NCI-H1436 (cell line): ENCODE measurements at places on chromosomes 3 and 15.

GRCh38 chr3:150656316-150656715 lies 47.4 kb downstream of the ERICH6 start:
- DNase-seq = no peak

GRCh38 chr3:46660543-46661523 lies 32.6 kb downstream of the ALS2CL start:
- DNase-seq = no peak

GRCh38 chr3:109685084-109686079 lies 348.0 kb upstream of the DPPA4 start:
- no peak for DNase-seq

DNA sequence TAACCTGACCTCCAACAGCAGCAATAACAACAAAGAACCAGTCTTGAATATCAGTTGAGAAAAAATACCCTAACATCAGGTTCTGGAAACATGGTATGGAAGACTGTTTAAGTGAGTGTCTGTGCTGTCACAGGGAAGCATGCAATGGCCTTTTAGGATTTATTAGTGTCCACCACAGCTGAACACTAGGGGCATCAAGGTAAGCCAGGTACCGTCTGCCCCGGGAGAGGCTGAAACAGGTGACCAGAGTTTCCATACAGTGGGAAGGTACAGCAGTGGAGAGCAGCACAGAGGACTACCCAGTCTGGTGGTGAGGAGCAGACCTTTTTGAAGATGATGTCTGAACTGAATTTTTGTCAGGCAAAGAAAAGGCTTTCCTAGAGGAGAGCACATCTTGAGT lies 18.4 kb downstream of the ZDHHC23 start:
- no peak for DNase-seq

GRCh38 chr15:97875513-97876280 lies 84.8 kb upstream of the ARRDC4 start:
- DNase-seq = peak; percentile 15

- DNase-seq = no peak
Measured at GRCh38 chr3:44963571-44964325, 12.2 kb downstream of the ZDHHC3 start.

DNA sequence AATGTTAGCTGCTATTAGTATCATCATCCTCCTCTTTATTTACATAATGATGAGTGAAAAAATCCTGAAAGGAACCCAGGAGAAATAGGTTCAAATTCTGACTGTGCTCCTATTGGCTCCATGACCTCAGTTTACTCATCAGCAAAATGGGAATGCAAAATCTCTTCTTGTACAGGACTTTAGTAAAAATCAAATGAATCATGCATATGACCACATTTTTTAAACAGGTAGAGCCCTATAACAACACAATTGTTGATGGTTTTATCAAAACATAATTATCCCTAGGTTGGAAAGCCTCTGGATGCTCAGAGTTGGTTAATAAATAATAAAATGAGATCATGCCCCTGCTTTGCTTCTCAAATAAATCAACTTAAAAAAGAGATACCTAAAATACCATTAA lies 16.0 kb upstream of the NR2F2 start:
- no peak for DNase-seq

DNA sequence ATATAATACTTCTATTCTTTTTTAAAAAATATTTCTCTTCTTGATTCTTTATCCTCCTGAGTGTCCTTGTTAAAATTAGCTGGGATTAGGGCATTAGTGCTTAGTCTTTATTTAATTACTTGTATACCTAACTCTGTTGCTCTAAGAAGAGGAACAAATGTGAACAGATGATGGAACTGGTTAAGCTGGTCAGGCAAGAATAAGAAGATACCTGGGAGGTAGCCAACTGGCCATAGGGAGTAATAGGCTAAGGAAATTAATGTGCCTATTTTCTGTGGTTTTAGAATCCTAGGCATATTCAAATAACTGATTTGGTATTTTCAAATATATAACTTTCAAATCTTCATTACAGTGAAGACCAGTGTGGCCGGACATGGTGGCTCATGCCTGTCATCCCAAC lies 54.4 kb downstream of the EIF3J start:
- no peak for DNase-seq

DNA sequence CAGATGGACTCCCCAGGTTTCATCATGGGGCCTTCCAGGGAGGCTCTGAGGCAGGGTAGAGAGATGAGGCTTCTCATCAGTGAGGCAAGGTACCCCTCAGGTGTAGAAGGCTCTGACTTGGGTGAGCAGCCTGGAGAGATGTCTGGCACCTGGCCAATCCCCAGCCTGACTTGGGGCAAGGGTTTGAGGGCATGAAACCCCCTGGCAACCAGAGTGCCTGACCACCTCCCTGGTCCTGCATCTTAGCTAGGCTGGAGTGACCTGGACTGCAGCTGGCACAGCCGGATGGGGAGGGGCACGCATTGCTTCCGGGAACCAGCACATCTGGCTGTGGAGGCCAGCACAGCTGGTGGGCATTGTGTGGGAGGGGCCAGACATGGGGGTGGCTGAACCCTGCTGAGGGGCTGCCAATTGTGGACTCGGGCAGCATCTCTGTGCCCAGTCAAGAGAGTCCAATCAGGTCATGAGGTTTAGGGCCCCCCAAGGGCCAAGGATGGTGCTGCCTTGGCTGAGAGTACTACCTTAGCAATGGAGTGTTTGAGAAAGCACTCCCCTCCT lies 1.9 kb downstream of the ZBTB47 start:
- DNase-seq = no peak

DNA sequence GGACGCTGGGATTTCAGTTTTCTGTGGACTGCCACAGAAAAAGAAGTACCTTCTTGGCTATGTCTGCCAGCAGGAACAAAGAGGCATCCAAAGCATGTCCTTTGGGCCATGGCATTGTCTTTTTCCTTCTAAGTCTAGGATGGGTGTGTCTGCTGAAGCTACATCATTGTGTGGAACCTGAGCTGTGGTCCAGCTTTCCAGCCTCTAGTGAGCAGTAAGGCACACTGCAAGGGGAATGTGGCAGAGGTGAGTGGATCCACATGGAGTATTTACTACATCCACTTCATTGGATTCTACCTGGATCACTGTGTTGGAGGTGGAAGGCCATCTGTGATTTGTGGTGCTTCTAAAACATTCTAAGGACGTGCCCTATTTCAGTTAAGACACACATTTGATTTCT lies 23.7 kb downstream of the CMTM8 start:
- DNase-seq = no peak

GRCh38 chr15:95733931-95734330 lies 596.6 kb upstream of the NR2F2 start:
- DNase-seq = no peak

- DNase-seq = no peak
Measured at GRCh38 chr3:170493712-170494182, 75.1 kb downstream of the CLDN11 start.

- DNase-seq = no peak
Measured at GRCh38 chr3:10962481-10963036, 30.0 kb upstream of the SLC6A1 start.

- no peak for DNase-seq
Measured at GRCh38 chr15:59676565-59676964, 12.6 kb downstream of the BNIP2 start.

- DNase-seq = no peak
Measured at GRCh38 chr15:63192619-63193206, 3.3 kb downstream of the RAB8B start.

- peak; percentile 33 for DNase-seq
Measured at GRCh38 chr15:31867536-31868442, 162.5 kb upstream of the CHRNA7 start.

GRCh38 chr15:78684657-78685056 lies 43.6 kb upstream of the CHRNB4 start:
- DNase-seq = no peak

- no peak for DNase-seq
Measured at GRCh38 chr3:9884555-9885165, 4.6 kb upstream of the CIDEC start.

GRCh38 chr3:156311431-156311830 lies 191.1 kb downstream of the KCNAB1 start:
- DNase-seq = no peak

GRCh38 chr15:68055224-68055705 lies 1.1 kb downstream of the PIAS1 start:
- no peak for DNase-seq

DNA sequence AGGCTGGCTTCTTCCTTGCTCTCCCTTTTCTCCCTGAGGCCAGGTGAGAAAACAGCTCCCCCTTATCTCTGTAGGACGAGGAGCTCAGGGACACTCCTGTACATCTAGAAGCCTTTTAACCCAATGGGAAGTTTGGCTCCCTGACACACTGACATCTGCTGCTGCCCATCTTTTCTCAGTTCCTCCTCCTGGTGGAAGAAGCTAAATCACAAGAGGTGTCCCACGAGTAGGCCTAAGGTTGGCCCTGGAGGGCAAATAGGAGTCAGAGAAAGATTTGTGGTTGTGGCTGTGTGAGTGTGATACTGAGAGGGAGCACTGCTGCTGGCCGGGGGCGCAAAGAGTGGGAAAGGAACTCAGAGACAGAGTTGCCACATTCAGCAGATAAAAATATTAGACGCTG lies 49.5 kb downstream of the ARHGAP31 start:
- DNase-seq = no peak

- no peak for DNase-seq
Measured at GRCh38 chr3:121126033-121126706, 218.2 kb downstream of the STXBP5L start.

- DNase-seq = no peak
Measured at GRCh38 chr15:84034578-84035398, 200.8 kb upstream of the GOLGA6L4 start.

DNA sequence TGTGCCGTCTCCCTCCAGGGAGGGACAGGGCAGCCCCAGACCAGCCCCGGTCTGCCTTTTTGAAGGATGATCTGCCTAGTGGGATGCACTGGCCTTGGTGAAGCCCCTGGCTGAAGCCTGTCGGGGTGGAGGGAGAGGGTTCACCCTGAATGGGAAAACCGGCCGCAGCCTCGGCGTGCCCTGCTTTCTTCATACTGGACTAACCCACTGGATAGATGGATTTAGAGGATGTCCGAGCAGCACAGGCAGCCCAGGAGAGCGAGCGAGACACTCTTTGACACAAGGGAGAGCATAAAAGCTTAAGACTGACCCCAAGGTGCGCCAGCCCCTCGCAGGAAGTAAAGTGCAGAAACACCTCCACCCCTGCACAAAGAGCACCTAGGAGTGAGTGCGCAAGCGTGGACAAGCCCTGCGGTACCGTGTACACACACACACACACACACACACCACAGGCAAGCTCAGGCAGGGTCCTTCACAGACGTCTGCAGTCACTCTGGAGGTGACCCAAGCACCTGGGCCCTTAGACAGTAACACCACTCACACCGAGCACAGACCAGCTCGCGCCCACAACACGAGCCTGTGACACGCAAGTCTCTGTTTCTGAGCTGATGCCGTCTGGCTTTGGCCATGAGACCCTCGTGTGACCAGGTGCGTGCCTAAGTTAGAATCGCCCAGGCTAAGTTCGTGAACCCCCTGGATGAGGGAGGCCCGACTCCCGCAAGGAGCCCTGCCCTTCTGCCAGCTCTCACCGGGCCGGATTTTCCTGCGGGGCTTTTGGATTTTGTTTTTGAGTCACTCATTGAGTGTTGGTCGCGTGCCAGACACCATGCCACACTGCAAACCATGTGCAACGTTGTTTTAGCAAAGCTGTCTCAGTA lies 11.3 kb downstream of the SEMA4B start:
- no peak for DNase-seq

- DNase-seq = no peak
Measured at GRCh38 chr3:50574444-50574831, 5.1 kb downstream of the HEMK1 start.

GRCh38 chr3:120909602-120909878 lies 1.5 kb downstream of the STXBP5L start:
- DNase-seq = no peak

- no peak for DNase-seq
Measured at GRCh38 chr3:156812521-156813335, 13.4 kb upstream of the LEKR1 start.

DNA sequence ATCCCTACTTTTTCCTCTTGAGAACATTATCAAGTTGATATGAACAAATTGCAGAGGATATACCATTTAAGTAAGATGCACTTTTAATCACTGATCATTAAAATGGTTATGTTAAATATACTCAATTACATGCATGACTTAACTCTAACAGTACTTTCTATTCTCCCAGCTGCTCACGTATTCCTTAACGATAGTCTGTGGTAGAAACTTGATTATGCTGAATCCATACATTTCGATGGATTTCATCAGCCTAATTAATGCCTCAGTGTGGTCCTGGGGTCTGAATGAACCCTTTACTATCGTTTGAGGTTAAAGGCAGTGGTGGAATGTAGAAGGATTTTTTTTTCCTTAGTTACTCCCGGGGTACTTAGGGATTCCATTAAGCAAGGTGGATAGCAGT lies 18.6 kb downstream of the SOX2 start:
- peak; percentile 21 for DNase-seq

- DNase-seq = no peak
Measured at GRCh38 chr15:98063871-98064270, 103.4 kb downstream of the ARRDC4 start.

GRCh38 chr3:124648551-124648950 lies 81.7 kb upstream of the UMPS start:
- no peak for DNase-seq

GRCh38 chr15:42726114-42726513 lies 10.8 kb downstream of the CDAN1 start:
- no peak for DNase-seq

DNA sequence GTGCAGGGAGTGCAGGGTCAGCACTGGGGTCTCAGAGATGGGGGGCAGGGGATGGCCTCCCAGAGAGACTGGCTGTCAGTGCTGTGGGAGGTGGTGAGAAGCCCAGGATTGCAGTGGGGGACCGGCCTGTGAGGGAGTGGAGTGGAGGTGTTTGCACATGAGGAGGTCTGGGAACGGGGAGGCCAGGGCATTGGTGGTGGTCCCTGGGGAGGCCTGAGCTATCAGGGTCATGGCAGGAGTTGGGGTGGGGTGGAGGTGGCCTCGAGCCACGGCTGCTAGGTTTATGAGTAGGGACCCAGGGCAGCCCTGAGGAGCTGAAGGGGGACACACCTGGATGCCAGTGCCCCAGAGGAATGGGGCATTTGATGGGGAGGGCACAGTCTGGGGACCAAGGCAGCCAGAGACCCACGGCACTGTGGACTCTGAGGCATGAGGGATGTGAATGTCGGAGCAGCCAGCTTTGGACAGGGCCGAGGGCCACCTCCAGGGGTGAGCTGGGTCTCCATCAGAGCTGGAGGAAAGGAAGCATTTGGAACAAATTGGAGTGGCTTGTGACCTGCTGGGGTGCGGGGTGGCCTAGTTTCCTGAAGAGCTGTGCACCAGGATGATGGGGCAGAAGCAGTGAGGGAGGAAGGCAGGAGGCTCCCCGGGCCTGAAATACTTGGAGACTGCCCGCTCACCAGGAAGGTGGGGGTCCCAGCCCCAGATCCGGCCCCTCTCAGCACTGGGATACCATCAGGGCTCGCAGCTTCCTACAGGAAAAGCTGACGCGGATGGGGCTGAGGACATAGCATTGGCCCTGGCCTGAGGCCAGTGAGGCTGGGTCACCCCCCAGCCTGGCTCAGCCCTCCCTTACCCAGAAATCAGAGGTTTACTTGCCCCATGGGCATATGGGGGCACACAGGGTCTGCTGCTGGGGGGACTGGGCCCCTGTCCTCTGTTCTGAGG lies 9.5 kb upstream of the CSPG4 start:
- DNase-seq = no peak

GRCh38 chr15:72536506-72536905 lies 62.4 kb downstream of the ARIH1 start:
- no peak for DNase-seq

- DNase-seq = no peak
Measured at GRCh38 chr3:41900265-41900664, 61.6 kb downstream of the ULK4 start.
